ENCODE measurements at places on chromosomes 5 and 9. TPM values are rescaled to one million over a fixed set of nuclear protein-coding genes. Genes with fewer than 3 reads are reported as not detected.
A peak's percentile ranks its signal among the peaks of the same experiment; 100 is the strongest.

GRCh38 chr5:175788155-175788787, 83.1 kb upstream of the CPLX2 start:
- no peaks in the 10 kb centered on the region for H3K4me1 ChIP-seq
- H3K4me3 ChIP-seq: no peak overlapping the region
- DNase-seq: no peak

DNA sequence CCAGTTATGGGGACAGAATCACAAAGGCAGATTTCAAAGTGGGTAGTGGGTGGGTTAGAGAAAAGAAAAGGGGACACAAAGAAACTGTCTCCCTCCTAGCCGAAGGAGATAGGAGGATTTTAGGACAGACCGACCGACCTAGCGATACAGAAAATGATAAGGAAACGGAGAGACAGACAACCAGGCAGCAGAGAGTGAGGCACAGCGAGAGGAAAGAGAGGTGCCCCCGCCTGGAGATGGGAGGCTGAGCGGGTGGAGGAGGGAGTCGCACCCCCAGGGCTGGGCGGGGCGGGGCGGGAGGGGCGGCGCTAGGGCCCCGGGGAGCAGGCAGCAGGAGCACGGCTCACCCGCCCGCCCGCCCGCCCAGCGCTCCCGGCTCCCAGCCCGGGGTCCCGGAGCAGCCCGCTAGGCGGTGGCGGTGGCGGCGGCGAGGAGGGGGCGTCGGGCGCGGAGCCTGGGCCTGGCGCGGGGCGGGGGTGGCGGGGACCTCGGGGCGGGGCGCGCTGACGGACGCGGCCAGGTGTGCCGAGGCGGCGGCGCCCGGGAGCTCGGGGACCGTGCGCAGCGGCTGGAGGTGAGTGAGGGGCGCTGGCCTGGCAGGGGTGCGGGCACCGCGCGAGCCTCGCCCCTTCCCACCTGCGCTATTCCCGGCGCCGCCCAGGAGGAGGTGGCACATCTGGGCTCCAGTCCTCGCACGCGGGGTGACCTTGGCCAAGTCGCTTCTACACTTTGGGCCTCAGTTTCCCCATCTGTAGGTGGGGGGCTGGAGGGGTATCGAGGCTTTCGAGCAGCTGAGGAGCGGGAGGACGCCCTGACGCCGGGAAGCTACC, 15.9 kb upstream of the SYNPO start:
- peak overlapping the region; percentile 88 for H3K27ac ChIP-seq
- H3K4me1 ChIP-seq: peaks cover 73% of the 10 kb centered on the region
- no peaks in the 10 kb centered on the region for H3K36me3 ChIP-seq
- H3K27me3 ChIP-seq: no peaks in the 10 kb centered on the region

DNA sequence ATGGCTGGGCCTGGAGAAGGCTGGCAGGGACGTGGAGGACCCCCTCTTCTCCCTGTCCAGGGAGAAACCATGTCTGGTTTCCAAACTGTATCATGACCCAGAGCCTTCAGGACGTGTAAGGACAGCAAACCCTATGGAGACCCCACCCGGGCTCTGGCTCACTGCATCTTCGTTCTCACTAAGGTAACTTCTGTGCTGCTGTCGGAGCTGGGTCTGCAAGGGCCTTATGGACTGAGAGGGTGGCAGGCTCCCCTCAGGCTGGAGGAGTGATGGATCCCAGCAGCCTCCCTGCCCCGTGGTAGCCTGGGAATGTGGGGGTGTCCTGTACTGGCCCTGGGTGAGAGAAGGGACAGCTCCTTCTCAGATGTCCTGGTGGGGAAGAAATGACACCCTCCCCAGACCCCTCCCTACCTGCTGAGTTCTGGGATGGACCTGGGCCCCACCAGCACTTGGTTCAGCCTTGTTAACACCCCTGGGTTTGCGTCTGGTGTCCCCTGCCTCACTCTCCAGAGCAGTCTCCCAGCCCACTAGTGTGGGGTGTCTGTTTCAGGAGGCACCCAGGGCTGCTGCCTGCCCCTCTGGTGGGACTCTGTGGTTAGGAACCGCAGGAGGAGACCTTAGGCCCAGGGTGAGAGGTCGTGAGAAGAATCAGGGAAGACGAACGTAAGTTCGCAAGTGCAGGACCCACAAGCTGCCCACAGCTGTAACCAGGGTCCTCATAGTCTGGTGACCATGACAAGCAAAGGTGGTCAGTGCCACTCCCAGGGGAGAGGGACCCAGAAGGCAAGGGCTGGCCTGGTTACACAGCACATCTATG, 6.6 kb downstream of the SPATA31E1 start:
- no peaks in the 10 kb centered on the region for H3K36me3 ChIP-seq
- peak; percentile 87 for DNase-seq
- H3K4me3 ChIP-seq: no peak overlapping the region
- H3K27ac ChIP-seq: no peak overlapping the region
- no peaks in the 10 kb centered on the region for H3K4me1 ChIP-seq

- H3K4me3 ChIP-seq: no peak overlapping the region
- H3K36me3 ChIP-seq: no peaks in the 10 kb centered on the region
- no peak for DNase-seq
- H3K4me1 ChIP-seq: peaks cover 52% of the 10 kb centered on the region
- no peak overlapping the region for H3K27ac ChIP-seq
Observed at GRCh38 chr5:77633207-77633675, 5.3 kb downstream of the OTP start.

RPL37 gene
- 168 TPM for total RNA-seq
